ENCODE measurements at places on chromosomes 3 and 15.

DNA sequence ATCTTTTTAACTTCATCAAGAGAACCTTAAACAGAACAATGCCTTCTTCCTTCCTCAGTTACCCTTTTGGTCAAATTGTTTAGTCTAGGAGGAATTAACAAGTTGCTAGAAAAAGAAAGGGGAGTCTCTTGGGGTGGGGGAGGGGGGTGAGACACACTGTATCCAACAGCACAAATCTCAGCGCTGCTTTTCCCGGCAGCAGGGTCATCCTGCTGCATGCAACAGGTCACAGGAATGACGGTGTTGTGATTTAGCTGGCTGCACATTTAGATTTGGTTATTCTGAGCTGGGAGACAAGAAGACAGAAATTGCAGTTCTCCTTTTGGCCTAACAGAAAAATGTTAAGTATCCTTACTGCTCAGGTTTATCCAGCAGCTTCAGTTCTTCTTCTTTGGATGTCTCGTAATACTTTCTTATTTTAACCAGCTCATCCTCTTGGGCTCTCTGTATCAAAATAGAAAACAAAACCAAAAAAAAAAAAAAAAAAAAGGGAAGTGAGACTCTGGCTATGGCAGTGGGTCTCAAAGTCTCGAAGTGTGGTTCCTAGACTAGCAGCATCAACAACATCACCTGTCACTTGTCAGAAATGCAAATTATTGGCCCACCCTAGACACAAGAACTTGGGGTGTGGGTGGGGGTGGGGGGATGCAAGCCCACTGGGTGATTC, 190.5 kb downstream of the GREM1 start:
- H3K27me3 ChIP-seq, result no peaks in the 10 kb centered on the region
- H3K4me1 ChIP-seq, result peaks cover 3% of the 10 kb centered on the region
- H3K27ac ChIP-seq, result no peak overlapping the region
- H3K4me3 ChIP-seq, result no peak overlapping the region
- peak; percentile 6 for DNase-seq

- H3K27me3 ChIP-seq, result no peaks in the 10 kb centered on the region
- no peak overlapping the region for H3K4me3 ChIP-seq
- no peak for DNase-seq
- no peaks in the 10 kb centered on the region for H3K36me3 ChIP-seq
- H3K4me1 ChIP-seq, result no peaks in the 10 kb centered on the region
- H3K27ac ChIP-seq, result no peak overlapping the region
These were observed 346.7 kb downstream of the IL20RB start for GRCh38 chr3:137304313-137305056.

GRCh38 chr3:99634881-99635280, 3.5 kb upstream of the COL8A1 start:
- no peaks in the 10 kb centered on the region for H3K36me3 ChIP-seq
- H3K4me1 ChIP-seq, result no peaks in the 10 kb centered on the region
- H3K27me3 ChIP-seq, result peaks cover 45% of the 10 kb centered on the region
- H3K27ac ChIP-seq, result no peak overlapping the region
- H3K4me3 ChIP-seq, result no peak overlapping the region
- no peak for DNase-seq

GRCh38 chr15:74422652-74423430, 10.9 kb downstream of the SEMA7A start:
- peaks cover 1% of the 10 kb centered on the region for H3K36me3 ChIP-seq
- H3K4me1 ChIP-seq, result no peaks in the 10 kb centered on the region
- no peaks in the 10 kb centered on the region for H3K27me3 ChIP-seq
- no peak overlapping the region for H3K4me3 ChIP-seq
- no peak for DNase-seq

Measured in left lung (tissue), 14 donors.